ENCODE measurements at places on chromosomes 3 and 15.

- no peak for DNase-seq
Measured at GRCh38 chr15:70488002-70488605, 275.3 kb downstream of the UACA start.

DNA sequence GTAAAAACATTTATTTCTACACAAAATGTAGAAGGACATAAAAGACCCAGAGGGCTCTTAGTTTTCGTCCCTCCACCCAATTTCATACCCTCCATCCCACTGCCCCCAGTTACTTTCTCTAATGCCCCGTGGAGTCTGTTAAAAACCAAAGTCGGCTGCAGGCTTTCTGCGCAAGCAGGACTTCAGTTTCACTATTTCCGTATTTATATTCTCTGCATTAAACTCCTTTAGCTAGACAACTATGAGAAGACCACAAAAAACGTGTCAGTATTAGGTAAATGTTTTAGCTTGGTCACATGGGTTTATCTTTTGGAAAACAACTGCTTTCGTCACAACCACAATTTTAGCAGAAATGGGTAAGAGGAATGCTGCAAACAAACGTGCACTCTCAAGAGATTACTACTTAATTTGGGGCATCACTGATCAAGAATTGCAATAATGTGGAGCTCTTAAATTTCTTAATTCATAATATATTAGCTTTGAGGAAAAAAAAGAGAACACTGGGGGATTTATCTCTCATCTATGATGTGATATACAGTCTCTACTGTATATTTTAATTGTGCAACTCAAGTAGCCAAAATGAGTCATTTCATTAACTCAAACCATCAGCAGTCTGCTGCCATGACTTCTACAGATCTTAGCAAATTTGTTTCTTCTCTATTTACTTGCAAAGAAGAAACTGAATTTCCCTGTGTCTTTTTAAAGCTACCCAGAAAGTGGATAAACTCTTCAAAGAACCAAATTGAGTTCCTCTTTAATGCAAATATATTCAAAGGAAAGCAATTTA is 740 bp upstream of the NSMCE3 start:
- DNase-seq: no peak

GRCh38 chr3:8839607-8840325 is 70.4 kb upstream of the OXTR start:
- no peak for DNase-seq

DNA sequence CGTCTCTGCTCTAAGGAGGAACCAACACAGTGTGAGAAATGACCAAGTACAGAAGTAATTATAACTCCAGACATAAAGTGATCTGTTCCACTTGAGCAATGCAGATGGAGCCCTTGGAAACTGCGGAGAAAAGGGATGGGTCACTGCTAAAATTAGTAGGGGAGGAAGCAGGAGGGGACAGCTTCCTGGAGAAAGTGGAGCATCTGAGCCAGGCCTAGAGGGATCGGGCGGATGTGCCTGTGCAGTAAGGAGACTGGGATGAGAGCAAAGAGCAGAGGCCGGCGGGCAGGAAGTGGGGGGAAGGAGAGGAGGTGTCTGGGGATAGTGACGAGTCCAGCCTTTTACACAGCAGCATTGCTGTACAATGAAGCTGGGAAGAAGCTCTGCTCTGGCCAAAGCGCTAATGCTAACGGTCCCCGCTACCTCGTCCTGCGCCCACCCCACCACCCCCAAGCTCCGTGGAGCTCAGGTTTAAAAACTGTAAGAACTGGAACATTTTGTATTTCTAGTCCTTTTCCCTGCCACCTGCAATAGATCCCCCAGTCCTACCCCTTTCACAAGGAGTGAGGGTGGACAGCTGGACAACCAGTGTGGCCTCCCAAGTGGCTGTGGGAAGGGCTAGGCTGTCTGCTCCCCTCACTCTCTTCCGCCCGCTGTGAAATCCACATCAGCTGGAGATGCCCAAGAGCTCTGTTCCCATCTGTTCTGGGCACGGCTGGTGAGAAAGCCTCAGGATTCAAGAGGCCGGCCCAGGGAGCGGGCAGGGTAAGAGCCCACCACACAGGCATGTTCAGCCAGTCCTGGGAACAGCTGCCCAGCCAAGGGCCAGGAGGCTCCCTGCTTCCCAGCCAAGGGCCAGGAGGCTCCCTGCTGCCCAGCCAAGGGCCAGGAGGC is 53.0 kb upstream of the HES1 start:
- DNase-seq: no peak
